Stimulated activated CD4-positive, alpha-beta T cell treated with anti-CD3 and anti-CD28 coated beads, Interleukin-4, amount 100 ng/mL, for 1 hour (primary cell): ENCODE measurements at places on chromosomes 6 and 20.
A peak's percentile ranks its signal among the peaks of the same experiment; 100 is the strongest.

- DNase-seq, result no peak
Observed at GRCh38 chr6:42226645-42227143, 9.0 kb upstream of the MRPS10 start.

- DNase-seq, result no peak
Observed at GRCh38 chr6:153062516-153062915, 60.0 kb upstream of the MTRF1L start.

GRCh38 chr6:112155886-112156285 is 68.5 kb downstream of the FAM229B start:
- no peak for DNase-seq

DNA sequence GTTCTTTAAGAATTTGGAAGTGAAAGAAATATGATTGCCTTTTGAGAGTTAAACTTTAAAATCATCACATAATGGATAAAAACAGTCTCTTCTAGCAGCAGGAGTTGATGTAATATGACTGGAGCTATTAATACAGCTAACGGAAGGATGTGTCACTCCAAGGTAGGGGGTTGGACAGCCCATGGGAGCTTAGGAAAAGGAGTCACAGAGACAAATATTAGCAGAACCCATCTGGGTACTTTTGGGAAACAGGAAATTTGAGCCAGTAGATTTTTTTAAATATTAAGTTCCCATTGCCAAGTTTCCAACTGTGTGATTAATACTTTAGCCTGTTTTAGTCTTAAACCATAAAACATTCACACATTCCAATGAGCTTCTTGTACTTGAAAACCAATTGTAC is 164.7 kb upstream of the RIMS1 start:
- DNase-seq, result no peak

DNA sequence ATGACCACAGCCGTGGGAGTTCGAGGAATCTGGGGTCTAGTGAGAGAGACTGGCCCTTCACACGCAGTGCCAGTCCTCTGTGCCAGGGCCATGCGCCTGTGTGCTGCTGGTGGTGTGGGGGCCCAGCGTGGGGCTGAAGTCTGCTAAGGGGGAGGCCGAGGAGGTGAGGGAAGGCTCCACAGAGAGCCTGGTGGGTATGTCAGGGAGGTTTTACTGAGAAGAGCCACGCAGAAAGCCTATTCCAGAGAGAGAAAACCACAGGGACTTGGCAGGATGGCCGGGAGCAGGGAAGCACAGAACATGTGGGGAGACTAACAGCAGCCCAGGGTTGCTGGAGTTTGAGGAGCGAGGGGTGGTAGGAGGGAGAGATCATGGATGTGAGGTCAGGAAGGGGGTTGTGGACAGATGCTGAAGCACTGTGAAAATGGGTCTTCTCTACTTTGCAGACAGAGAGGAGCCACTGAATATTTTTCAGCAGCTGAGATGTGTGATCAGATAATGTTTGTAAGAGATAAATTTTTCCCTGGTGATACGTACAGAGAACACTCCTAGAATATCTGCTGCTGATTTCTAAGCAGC is 35.3 kb downstream of the DUSP22 start:
- DNase-seq, result no peak

GRCh38 chr6:148795563-148795962 is 48.7 kb downstream of the UST start:
- no peak for DNase-seq

DNA sequence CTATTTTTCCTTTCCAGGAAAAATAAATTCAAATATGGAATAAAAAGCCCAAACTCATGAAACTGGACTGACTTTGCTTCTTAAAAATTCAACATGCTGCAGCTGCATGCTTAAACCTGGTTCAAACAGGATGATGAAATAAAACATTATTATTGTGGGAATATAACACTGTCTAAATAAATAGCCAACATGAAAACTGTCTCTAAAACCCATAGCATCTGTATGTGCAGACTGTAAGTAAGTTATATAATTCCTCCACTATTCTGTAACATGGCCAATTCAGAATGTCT is 30.4 kb upstream of the AHI1 start:
- no peak for DNase-seq

DNA sequence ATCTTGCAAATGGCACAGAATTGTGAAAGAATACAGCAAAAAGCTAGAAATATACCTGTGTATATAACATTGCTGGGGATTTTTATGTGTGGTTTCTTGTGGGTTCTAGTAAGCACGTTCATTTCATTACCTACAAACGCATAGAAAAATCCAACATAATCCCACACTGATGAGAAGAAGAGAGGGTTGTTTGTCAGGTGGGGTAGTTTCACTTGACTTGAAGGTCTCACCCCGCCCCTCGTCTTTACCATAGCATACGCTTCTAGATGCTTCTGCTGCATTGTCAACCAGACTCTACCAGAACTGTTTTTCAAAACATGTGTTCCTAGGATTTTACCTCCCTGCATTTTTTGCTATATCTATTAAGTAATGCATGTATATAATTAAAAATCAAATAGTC is 284.1 kb upstream of the TAB2 start:
- DNase-seq, result peak; percentile 16

DNA sequence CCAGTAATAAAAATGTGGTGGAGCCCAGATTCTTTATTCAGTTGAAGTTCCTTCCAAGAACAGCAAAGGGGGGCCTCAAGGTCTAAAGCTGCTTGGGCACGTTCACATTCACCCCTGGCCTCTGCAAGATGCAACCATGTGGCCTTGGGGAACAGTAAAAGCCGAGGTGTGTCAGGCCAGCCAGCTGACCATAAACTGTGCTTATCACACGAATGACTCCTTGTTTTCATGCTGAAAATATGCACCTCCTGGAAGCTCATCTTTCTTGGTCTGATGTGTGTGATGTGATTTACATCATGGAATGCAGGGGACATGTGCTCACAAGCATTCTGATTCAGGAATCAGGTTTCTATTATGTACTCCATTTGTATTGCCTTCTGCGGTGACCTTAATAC is 211.6 kb upstream of the MARCKS start:
- no peak for DNase-seq

GRCh38 chr6:96466147-96466863 is 55.3 kb upstream of the UFL1 start:
- DNase-seq, result no peak

DNA sequence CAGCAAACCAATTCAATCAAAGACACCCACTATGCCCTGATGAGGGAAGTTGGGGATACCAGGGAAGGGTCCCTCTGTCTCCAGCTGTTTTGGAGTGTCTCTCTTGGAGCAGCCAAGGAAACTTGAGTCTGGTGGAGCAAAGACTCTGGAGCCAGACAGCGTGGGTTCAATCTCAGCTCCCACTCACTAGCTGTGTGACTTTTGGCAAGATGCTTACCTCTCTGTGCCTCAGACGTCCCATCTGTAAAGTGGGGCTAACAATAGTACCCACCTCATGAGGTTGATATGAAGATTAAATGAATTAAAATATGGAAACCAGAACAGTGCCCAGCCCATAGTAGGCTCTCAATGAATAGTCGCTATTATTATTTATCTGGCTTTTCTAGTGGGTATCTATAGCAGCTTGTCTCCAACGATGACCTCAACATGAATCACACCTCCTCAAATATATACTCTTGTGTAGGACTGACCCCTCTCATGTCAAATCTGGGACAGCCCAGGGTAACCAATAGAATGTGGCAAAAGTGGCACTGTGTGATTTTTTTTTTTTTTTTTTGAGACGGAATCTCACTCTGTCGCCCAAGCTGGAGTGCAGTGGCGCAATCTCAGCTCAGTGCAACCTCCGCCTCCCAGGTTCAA is 99.2 kb upstream of the FOXP4 start:
- DNase-seq, result no peak

GRCh38 chr6:97399208-97399607 is 116.2 kb upstream of the MMS22L start:
- DNase-seq, result no peak

DNA sequence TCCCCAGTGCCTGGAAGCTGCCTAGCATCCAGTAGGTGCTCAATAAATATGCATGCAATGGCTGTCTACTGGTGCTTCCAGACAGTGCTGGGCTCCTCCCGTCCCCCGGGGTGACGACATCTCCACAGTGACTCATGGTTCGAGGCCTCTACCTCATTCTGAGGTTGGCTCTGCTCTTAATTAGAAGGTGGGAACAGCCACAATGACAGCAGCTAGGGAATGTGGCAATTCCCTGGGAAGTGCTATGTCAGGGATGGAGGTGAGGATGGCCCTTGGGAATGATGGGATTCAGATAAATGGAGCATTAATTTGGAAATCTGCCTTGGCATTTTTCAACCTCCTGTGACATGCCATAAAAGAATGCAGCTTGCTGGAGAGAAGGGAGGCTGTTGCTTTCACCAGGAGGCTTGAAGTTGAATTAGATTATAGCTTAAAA is 43.5 kb upstream of the NFATC2 start:
- no peak for DNase-seq

DNA sequence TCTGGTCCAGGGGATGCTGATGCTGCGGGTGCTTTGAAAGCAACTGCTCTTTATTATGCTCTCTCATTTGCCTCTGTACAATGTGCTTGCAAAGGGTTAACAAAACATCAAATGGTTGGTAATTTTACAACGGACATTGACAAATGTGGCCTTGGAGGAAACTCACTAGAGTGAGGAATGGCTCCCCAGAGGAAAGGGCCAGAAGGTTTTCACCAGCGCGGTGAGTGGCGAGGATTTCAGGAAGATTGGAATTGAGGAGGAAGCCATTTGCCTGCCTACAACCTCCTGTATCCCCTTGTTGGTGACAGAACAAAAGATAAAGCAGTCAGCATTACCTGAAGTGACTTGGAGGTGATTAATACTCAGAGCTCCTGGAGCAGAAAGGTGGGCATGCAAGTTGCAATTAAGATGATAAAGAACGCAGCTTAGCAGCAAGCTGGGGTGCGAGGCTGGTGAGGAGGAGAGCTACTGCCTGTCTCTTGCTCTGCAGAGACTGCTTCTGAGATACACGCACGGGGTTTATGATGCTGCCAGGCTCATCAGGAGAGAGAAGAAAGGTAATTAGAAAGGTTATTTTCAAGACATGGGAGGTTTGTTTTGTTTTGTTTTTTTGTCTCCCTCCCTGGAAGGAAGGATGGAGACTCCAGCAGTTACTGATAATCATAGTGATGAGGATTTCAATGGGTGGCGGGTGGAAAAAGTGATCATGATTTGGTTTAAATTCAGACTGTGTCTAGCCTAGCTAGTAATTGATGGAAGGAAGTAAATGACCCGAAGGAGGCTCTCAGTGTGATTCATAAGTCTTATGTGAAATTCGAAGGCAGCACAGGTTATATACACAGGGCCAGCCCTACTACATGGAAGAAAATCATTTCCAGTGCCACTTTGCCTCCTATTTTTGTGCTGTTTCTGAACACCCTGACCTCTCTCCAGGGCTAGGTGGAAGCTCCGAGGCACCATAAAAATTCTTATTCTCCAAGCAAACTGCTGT is 141.6 kb upstream of the DTNBP1 start:
- DNase-seq, result no peak

GRCh38 chr6:37221585-37222124 is 35.9 kb upstream of the TBC1D22B start:
- no peak for DNase-seq

DNA sequence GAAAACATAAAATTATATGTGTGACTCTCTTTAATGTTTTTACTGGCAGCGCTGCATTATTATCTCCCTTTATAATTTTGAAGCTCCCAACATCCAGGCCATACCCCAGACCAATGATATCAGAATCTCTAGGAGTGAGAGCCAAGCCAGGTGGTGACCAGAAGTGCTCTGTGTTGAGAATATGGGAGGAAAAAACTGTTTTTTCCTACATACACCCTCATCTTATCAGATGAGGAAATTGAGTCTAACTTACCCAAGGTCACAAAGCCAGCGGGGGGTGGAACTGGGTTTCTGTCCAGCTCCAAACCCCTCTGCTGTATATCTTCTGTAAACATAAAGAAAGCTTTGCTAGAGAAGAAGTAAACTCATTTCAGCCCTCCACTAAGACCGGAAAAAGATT is 42.5 kb downstream of the LY86 start:
- no peak for DNase-seq

GRCh38 chr6:37332894-37333293 is 20.9 kb upstream of the RNF8 start:
- no peak for DNase-seq

- DNase-seq, result no peak
Observed at GRCh38 chr20:9040863-9041524, 27.9 kb upstream of the PLCB4 start.

DNA sequence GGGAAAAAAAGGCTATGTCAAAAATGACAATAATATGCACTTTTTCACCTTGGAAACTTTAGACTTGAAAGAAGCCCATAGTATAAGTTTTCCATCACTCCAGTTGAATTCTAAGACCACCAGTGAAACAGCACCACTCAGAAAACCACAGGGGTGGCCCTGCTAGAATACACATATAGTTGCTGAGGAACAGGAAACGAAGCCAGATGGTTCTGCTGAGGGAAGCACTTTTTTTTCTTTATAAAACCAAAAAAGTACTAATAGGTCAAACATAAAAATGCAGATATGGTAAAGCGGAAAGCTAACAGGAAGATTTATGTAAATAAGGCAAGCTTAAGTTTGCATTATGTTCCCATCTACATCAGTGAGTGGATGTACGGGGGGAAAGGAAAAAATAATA is 303.9 kb downstream of the FOXC1 start:
- DNase-seq, result no peak

DNA sequence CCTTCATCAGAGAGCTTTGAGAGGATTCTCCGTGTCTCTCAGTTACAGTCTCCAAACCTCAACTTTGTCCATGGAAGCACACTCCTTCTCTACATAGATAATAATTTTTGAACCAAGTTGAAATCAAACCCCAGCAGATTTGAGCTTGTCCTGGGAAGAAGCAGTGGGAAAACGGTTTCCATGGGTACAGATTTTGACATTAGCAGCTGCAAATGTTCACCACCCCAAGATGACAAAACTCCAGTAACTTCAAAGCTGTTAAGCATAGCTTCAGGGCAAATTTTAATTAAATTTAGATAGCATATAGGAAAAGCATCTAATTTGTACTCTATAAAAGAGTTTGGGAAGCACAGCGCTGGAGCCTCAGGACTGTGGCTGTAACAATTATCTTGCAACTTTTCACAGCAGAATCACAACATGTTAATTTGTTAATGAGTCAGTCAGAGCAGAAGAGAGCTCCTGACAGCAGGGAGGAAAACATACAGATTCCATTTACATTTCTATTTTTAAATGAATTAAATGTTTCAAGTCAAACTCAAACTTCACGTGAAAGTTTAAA is 240.7 kb downstream of the BMP7 start:
- no peak for DNase-seq

GRCh38 chr6:21161707-21162106 is 431.8 kb upstream of the SOX4 start:
- no peak for DNase-seq
